ENCODE measurements at places on chromosomes 3 and 15. TPM values are rescaled to one million over a fixed set of nuclear protein-coding genes. Genes with fewer than 3 reads are reported as not detected.

Gene STAC
- total RNA-seq, result not detected

Gene RTP4
- total RNA-seq, result 3.6 TPM

Gene ROBO2
- total RNA-seq, result not detected

Gene MAPK6
- total RNA-seq, result 15.2 TPM

Gene HIGD2B
- 0.27 TPM for total RNA-seq

Gene GNB4
- total RNA-seq, result 1.8 TPM

Gene FANCD2
- 69.7 TPM for total RNA-seq

Gene PPP2R3A
- 0.54 TPM for total RNA-seq

Gene RETNLB
- not detected for total RNA-seq

Gene DALRD3
- 27.1 TPM for total RNA-seq

Gene EMC7
- total RNA-seq, result 39.5 TPM

Gene MNS1
- 0.47 TPM for total RNA-seq

Gene HYAL2
- total RNA-seq, result 6.1 TPM

Gene CCR9
- total RNA-seq, result not detected

Gene TNIK
- 37.9 TPM for total RNA-seq

Gene ALCAM
- total RNA-seq, result 17.4 TPM

Gene GABRR3
- total RNA-seq, result not detected

Gene DNAJA4
- 57.1 TPM for total RNA-seq

Measured in activated naive CD4-positive, alpha-beta T cell treated with anti-CD3 and anti-CD28 coated beads, Interleukin-2, amount 50 U/mL, for 72 hours (primary cell).